ENCODE measurements at places on chromosomes 3 and 15. TPM values are rescaled to one million over a fixed set of nuclear protein-coding genes. Genes with fewer than 3 reads are reported as not detected.

CD86 gene
- not detected for total RNA-seq

TMC3 gene
- 0.20 TPM for total RNA-seq

SMCO1 gene
- total RNA-seq = not detected

TMEM207 gene
- total RNA-seq = not detected

MAPKBP1 gene
- 20.7 TPM for total RNA-seq

IFRD2 gene
- 53.4 TPM for total RNA-seq

PRSS50 gene
- total RNA-seq = not detected

SLC28A1 gene
- not detected for total RNA-seq

Data from smooth muscle cell of the pulmonary artery (primary cell).